Type B pancreatic cell (in vitro differentiated cells): ENCODE measurements at places on chromosomes 4 and X.

DNA sequence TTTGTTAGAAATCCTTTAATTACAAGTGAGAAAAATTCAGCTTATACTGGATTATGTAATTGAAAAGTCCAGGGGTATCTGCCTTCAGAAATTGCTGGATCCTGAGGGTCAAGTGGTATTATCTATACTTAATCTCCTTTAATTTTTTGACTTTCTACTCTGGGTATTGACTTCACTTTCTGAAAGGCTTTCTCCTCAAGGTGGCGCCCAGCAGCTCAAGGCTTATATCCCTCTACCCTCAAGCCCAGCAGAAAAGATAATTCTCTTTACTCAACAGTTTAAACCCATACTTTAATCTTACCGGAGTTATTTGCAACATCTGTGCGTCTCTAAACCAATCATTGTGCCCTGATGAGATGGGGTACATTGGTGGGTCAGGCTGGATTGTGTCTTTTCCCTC, 129.5 kb downstream of the LARP7 start:
- DNase-seq: no peak

- DNase-seq: no peak
Measured at GRCh38 chrX:134002921-134003615, 17.7 kb upstream of the GPC3 start.

DNA sequence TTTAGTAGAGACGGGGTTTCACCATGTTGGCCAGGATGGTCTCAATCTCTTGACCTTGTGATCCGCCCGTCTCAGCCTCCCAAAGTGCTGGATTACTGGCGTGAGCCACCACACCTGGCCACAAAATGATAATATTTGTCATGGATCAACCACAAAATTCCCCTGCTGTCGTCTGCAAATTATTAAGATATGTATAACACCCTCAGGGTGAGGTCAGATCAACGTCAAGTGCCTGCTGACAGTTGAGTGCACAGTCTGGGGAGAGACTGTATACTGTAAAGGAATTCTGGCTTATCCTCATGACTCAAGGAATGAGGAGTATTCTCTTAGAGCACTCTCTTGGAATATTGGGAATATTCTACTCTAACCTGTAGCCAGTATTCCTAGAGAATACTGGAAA, 11.2 kb downstream of the EPGN start:
- DNase-seq: no peak

DNA sequence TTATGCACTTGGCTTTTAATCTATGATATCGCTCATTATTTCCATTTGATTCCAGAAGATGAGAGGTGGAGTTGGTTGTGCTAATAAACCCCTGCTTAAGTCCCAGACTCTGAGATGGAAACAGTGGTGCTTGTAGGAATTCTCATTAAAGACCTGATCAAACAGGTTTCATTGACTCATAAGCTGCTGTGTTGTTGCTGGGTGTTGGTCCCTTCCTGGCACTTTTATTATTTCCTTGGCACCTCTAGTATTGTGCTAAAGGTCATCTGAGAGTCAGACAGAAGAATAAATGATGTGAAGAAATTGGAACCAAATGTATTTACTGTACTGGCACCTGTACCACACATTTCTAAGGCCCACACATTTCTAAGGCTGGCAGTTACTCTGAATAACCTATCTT, 544.7 kb upstream of the NR3C2 start:
- no peak for DNase-seq

DNA sequence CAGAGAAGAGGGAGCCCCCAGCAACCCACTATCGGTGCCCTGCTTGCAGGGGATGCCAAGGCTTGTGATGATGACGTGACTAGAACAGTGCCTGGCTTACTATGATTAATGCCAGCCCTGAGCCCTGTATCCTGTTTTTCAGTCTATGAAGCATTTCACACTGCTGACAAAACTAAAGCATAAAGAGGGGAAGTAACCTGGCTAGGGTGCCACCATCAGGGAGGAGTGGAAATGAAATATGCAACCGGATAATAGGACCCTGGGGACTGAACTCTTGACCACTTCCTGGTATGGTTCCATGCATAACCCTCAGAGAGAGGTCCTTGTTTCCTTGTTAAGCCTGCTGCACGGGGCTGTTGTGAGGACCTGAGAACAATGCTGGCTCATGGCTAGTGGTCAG, 50.3 kb downstream of the MED28 start:
- no peak for DNase-seq
